NCI-H187 treated with DMSO at 0.1 percent for 48 hours (cell line): ENCODE measurements at places on chromosomes 6 and 20.

- no peak for DNase-seq
Observed at GRCh38 chr6:107144014-107144413, 28.7 kb upstream of the BEND3 start.

DNA sequence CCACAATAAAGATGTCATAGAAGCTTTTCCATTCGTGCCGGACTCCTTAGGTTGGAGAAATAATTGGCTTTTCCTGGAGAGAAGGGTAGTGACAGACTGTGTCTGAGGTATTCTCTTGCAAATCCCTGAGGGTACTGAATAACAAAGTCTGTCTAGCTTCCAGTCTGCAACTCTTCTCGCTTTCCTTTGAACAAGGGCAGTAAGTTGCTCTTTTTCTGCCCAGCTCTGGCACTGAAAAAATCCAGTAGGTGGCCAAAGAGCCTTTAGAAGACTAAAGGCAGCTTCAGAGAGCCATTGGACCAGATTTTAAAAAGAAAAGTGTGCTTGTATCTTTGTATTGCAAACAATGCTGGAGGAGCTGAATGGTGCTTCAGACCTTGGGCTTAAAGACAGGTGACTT, 20.7 kb upstream of the RREB1 start:
- no peak for DNase-seq

GRCh38 chr20:21397341-21398108, at the start of gene NKX2-4:
Gene NKX2-4, minus strand, starts transcription at chr20:21397526. Its CDS starts 127 bp downstream, at chr20:21397399.
- no peak for DNase-seq

- no peak for DNase-seq
Observed at GRCh38 chr6:30821862-30822784, 62.2 kb upstream of the DDR1 start.

- no peak for DNase-seq
Observed at GRCh38 chr6:87731080-87731479, 29.0 kb upstream of the AKIRIN2 start.

GRCh38 chr6:34970488-34970887, 81.4 kb downstream of the ANKS1A start:
- no peak for DNase-seq

- no peak for DNase-seq
Observed at GRCh38 chr6:155117256-155117655, 122.1 kb downstream of the TIAM2 start.

- DNase-seq: no peak
Observed at GRCh38 chr20:13205425-13205824, 15.6 kb upstream of the ISM1 start.

DNA sequence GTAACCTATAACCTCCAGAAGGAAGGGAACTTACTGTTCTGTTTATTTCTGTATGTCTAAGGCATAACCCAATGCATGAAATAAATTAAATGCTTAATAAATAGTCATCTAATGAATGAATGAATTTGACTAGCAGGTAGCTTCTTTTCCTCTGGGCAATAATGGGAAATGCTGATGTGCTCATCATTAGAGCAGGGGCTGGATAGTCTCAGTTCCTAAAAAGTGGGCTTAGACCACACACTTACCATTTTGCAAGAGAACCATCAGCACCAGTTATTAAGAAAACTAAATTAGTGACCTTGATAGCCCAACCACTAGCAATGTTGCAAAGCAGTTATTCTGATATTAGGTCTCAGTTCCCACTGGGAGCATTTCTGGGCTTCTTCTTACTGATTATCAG, 449.7 kb downstream of the CDC5L start:
- no peak for DNase-seq

DNA sequence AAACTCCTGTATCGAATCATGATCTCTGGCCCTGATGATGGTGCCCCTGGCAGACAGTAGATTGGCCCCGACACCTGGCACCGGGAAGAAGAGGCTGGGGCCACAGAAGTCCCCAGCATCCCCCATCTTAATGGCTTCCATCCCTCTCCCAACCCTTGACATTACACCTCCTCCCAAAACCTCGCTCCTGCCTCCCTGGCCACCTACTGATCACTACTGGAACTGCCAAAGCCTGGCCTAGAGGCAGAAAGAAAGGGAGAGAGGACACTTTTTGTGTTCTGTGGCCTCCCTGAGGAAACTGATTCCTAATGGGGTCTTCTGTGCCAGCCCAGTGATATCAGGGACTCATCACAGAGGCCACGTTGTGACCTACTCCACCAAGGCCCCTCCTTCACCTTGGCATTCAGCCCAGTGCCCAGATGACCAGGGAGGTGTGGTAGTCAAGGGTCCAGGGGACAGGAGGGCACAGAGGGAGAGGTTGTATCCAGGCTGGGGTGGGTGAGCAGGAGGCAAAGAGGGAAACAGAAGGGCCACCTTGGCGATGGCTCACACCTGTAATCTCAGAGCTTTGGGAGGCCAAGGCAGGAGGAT, 6.1 kb downstream of the C20orf173 start:
- no peak for DNase-seq

GRCh38 chr6:33677143-33677660, 34.3 kb downstream of the UQCC2 start:
- no peak for DNase-seq

DNA sequence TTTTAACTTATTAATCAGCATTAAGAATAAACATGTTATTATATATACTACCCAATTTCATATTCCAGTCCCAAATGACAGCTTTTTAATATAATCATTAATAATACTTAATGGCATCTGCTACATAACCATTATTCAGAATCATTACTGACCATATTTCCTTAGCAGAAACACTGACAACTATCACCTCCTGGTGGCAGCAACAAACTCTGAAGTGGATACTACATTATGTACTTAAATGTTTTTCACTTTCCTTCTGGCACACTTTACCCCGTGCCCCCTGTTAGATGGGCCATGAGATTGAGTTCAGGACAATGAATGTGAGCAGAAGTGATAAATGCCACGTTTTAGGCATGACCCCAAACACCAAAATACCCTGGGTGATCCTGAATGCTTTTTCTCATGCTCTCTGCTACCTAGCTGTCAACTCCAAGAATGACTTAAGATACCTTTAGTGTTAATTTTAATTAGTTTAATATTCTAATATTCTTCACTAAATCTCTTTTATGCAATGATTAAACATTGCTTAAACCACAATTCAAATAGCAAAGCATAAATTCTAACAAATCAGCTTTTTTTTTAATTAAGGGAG, 77.1 kb downstream of the LMBRD1 start:
- no peak for DNase-seq

DNA sequence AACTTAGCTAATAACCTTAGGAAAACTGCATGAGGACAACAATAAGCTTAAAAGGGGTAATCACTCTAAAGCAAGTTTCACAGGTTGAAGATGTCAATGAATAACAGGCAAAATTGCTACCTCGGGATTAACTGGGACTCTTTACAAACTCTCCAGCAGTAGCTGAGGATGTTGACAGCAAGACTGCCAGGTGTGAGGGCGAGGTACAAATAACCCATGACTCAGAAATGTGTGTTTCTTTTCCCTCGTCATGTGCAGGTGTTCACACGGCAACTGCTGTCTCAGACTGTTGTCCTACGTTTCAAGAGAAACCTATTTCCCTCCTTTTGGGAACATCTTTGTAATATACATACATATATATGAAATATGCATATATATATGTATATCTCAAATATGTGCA, 15.9 kb downstream of the BCAS1 start:
- no peak for DNase-seq

DNA sequence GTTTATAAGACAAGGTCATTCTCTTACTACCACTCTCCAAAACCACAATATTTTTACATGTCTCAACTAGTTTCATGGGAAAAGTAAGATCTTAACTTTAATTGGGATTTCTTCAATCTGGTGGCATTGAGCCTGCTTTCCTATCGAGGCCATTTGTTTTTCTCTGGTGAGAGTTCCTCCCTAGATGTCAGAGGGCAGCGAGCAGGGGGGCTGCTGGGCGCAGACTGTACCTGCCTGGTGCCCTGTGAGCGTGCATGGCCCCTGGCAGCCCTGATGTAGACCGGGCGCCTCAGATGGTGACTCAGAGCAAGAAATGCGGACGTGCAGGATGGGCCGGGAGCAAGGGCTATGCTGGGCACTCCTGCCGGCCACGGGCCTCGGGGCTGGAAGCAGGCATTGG, 27.2 kb downstream of the ERMARD start:
- no peak for DNase-seq

- no peak for DNase-seq
Observed at GRCh38 chr6:136745300-136745699, 47.0 kb downstream of the MAP3K5 start.

GRCh38 chr6:89932245-89932802, 38.1 kb downstream of the GJA10 start:
- DNase-seq: no peak

DNA sequence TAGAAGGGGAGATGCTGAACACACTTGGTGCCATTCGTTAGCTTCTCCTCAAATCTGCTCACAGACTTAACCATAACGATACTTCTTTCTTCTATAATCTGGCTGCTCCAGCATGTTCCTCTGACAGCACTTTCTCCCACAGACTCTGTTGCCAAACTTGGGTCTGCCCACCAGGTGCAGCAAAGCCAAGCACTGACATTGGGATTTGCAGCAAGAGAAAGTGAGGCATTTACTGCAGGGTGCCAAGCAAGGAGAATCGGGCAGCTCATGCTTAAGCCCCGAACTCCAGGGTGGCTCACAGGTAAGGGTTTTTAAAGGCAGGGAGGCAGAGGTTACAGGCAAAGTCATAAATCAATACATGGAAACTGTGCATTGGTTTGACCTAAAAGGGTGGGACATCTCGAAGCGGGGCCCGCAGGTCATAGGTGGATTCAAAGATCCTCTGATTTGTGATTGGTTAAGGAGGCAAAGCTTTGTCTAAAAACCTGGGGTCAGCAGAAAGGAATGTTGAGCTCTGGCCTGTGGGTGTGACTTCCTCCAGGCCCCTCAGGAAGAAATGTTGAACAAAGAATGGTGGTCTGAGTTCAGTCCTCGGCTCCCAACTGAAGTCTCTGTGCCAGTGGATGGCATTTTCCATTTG, 25.1 kb upstream of the PNPLA1 start:
- DNase-seq: no peak

DNA sequence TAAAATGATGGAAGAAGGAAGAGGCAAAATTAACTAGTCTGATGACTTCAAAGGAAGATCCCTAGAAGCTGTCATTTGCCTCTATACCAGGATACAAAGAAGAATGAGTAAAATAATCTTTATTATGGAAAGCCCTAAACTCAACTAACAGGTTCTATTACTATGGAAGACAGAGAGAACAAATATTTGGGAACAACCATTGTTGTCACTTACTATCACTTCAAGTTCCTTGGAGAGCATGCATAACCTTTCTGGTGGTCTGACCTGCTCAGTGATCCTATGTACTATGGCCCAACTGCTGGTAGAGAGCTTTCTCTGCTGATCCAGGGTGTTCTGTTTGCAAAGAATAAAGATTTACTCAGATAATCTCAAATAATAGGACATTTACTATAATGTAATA, 62.8 kb upstream of the TASP1 start:
- no peak for DNase-seq

- DNase-seq: no peak
Observed at GRCh38 chr20:21515300-21516179, 1.7 kb upstream of the NKX2-2 start.

DNA sequence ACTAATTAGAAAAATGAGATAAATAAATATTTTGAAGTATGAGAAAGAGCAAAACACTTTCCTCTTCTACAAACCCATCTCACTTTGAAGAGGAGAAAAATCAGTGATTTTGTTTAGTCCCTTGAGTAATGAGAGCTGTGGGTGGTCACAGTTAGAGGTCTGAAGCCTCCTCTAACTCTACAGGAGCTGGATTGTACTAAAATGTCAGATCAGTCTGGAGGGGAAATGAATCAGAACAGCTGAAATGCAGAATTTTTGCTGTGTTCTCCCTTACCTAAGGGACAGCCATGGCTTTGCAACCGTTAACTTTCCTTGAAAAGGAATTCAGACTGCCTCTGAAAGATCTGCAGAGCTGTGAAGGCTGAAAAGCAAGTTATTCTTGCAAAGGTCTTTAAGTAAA, 11.4 kb upstream of the RFPL4B start:
- no peak for DNase-seq

GRCh38 chr20:38892091-38892981, 33.9 kb upstream of the FAM83D start:
- no peak for DNase-seq

- DNase-seq: no peak
Observed at GRCh38 chr6:1125297-1125696, 186.6 kb upstream of the FOXQ1 start.

DNA sequence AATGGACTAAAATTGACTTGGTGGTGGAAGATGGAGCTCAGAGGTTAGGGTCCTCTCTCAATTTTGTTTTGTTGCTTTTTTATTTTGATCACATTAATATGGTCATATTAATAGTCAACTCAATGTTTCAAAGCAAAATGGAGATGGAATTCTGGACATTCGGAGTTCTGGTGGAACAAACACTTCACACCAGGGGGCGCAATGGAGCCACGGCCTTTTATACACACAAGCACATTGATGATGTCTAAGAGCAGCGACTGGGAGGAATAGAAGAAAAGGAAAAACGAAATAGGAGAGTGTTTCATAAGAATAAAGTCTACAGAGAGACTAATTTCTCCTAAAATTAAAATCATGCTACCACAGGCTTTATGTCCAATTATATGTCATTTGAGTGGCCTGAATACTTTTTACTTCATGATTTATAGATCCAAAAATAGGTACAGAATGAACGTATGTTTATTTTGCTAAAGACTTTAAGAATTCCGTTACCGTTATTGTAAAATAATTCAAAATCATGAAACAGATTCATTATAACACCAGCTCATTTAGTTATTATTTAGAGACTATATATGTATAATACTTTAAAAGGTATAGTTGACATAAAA, 197.6 kb upstream of the SASH1 start:
- peak; percentile 13 for DNase-seq

DNA sequence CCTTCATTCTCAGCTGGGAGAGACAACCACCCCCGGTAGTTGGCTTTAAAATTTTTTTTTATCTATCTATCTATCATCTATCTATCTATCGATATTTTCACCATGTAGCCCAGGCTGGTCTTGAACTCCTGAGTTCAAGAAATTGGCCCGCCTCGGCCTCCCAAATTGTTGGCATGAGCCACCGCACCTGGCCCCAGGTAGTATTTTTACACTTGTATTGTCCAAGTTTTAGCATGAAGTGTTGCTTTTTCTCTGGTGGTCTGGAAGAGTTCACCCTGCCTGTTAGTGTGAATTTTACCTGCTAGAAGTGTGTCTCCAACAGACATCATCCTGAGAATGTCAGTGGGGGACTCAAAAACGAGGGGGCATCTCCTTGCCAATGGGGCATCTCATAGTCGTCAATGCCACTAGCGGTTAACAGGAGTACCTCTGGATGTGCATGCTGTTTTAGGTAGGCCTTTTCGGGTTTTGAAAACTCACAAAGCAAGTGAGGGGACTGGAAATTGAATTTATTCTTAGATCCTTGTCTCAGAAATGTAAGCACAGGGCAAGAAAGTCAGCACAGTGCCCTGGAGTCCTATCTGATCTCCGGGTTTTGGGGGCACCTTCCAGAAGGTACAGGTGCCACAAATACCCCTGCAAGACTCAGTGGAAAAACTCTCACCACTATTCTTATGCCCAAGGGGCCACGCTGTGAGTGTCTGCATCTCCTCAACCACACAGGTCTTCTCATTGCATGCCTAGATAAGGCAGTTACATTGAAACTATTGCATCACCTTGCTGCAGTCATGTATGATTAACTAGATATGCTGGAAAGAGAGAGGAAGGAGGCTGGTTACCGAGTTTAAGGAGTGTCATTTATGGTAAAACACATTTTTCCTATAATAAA, 37.1 kb downstream of the TNFAIP3 start:
- no peak for DNase-seq

- no peak for DNase-seq
Observed at GRCh38 chr20:51067792-51068191, 44.9 kb upstream of the KCNG1 start.
